Activated CD4-positive, alpha-beta T cell treated with anti-CD3 and anti-CD28 coated beads, Interleukin-2, amount 50 U/mL, for 24 hours (primary cell): ENCODE measurements at places on chromosomes 12 and 14.

DNA sequence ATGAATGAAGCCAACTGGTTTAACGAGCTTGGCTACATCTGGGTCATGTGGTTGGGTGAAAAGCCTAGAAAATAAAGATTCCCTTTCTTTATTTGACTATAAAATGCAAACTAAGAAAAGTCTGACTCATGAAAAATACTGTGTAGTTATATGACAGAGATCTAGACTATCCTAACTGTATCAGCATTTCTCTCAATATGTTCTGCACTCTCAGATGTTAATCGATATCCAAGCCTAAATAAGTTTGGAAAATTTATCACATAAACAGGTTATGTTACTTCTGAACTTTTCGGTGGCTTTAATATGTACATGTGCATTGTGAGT is 133.1 kb downstream of the DAAM1 start:
- no peak for DNase-seq

DNA sequence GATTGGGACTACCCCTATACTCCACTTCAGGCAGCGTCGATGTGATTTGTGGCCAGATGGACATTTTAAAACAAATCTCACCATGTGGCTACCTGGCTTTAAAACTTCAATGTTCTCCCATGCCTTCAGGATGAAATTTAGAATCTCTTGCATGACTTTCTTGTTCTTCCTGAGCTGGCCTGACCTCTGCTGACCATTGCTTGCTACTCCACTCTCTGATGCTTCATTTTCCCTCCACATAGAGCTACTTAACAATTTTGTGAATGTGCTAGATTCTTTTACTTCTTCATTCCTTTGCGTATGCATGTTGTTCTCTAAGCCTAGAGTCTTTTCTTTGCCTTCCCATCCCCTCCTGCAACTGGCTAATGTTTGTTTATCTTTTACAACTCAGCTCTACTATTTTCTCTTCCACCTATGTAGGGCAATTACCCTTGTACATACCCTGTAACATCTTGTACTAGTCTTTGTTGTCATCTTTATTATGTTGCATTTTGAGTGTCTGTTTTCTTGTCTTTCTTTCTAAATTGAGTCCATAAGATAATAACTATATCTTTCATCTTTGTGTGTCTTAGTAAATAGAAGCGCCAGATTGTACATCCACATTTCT is 41.2 kb downstream of the YLPM1 start:
- DNase-seq, result no peak

DNA sequence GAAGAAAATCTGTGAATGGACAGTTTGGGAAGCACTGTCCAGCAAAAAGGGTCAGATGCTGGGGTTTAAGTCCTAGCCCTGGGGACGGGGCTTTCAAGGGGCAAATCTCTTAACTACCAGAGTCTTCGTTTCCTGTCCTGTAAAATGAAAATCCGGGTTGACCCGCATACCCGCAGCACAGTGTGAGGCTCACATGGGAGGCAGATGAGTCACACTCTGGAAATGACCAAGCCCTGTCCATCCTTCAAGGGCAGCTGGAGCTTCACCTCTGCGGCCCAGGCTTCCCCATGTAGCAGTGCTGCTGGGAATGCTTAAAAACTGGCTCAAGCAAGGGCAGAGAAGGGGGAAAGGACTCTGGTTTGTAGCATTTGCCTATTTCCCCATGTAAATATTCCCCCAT is 19.0 kb downstream of the FAM181A start:
- DNase-seq, result no peak

DNA sequence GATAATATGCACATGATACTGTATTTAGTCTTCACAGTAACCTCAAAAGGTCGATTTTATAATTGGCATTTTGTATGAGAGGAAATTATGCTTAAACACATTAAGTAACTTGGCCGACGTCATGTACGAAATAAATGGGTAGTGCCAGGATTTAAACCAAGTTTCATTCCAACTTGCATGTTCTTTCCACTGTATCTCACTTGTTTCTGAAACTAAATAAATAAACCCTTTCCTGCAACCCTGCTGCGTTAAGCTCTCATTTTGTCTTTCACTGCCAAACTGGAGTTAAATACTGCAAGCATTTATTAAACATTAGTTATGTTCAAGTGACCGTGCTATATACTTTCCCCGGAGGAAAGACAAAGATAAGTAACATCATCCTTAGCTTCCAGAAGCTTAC is 293.9 kb upstream of the PRKD1 start:
- no peak for DNase-seq

DNA sequence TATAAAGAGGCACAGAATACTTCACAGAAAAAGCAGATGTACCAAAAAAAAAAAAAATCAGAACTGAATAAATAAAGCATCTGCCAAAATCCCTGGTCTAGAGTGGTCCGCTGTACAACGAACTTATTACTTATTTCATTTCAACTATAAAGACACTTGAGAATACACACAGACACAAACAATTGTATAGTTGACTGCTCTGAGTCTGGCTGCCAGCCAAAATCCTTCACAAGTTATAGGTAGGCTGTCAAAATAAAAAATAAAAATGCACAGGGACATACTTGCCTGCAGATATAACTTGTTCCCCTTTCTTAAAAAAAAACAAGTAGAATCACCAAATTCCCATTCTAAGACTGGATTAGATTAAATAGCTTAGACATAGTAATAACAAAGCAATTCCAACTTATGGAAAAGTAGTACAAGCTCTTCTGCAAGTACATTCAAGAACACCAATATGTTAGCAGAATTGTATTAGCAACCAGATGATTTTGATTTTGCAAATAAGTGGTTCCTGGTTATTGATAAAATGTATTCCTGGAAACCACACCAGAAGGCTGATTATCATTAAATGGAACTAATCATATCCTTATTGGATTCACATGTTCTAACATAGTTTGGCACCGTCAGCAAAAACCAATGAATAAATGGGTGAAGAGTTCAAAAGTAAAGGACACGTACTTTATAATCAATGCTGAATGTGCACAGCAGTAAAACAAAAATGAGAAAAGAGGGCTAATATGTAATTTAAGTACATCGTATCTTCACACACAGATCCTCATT is 248.5 kb downstream of the NELL2 start:
- DNase-seq, result no peak

- DNase-seq, result no peak
Observed at GRCh38 chr12:89486264-89486663, 38.3 kb downstream of the GALNT4 start.

GRCh38 chr12:4153343-4153892 is 120.1 kb upstream of the CCND2 start:
- no peak for DNase-seq

DNA sequence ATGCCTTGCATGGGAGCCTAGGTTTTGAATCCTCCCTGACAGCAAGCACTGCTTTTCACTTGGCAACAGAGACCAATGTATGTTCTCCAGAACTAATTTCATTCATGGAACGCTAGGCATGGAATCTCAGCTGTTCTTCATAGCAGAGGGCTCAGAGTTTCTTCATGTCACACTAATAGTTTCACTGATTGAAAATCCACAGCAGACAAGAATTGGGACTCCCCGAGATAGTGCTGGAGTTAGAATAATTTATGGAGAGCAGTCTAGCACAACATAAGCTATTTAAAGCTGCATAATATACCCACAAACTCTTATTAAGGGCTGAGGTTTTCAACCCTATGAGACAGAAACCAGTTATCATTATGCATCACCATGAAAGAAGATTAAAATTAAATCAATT is 342.5 kb downstream of the TMEM132D start:
- no peak for DNase-seq

DNA sequence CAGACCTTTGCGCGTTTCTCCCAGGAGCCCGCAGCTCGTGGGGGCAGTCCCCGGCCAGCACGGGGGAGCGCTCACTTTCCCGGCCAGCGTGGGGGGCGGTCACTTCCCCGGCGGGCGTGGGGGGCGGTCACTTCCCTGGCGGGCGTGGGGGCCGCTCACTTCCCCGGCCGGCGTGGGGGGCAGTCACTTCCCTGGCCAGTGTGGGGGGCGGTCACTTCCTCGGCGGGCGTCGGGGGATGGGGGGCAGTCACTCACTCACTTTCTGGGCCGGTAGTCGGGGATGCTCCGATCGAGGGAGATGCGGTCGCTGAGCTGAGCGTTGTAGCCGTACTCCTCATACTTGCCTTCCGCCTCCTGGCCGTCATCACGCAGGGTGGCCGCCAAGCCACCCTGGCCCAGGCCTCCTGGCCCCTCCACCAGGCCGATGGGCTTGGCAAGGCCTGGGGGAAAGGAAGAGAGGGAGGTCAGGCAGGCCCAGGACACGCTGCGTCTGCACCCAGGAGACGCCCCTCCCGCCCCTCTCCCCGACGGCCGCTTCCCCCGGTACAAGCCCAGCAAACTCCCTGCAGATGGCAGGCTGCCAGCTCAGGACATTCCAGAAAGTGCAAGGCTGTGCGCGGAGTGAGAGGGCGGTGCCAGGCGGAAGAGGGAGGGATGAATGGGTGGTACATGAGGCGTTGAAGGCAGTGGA is 43.3 kb downstream of the GALNT9 start:
- DNase-seq, result no peak

DNA sequence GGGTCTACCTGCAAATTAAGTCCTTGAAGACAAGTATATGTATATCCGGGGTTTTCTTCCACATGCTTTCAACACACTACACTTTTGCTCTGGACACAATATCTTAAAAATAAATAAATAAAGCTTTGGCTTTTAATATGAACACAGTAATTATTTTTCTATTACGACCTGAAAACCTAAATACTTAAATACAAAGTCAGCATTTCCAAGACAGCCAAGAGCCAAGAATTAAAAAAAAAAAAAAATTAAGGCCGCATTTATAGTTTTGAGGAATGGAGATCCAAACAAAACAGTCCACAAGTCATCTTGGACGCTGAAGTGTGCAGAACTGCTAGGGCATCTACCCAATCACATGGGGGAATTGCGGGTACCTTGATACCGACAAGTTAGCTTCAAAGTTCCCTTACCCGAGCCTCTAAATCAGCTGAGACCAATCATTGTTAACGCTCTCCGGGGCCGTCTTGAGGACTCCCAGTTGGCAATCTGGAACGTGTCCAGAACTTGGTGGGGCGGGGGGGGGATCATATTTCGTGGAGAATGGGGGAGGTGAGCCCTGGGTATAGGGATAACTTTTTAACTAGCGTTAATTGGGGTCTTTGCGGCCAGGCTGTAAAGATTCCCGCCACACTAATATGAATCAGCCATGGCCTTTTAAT is 731 bp upstream of the PCNX4 start:
- peak; percentile 13 for DNase-seq

- no peak for DNase-seq
Observed at GRCh38 chr12:98373025-98373554, 142.3 kb upstream of the TMPO start.

GRCh38 chr14:61547186-61548069 is 147.9 kb upstream of the HIF1A start:
- no peak for DNase-seq

DNA sequence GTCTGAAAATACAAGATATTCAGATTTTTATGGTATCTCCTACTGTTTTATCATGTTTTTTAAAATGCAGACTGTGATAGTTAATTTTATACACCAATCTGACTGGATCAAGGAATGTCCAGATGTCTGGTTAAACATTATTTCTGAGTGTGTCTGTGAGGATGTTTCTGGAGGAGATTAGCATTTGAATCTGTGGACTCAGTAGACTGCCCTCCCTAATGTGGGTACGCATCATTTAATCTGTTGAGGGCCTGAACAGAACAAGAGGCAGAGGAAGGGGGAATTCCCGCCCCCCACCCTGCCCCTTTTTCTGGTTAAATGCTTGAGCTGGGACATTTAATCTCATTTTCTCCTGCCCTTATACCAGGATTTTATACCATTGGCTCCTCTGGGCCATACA is 72.1 kb downstream of the AVPR1A start:
- no peak for DNase-seq

DNA sequence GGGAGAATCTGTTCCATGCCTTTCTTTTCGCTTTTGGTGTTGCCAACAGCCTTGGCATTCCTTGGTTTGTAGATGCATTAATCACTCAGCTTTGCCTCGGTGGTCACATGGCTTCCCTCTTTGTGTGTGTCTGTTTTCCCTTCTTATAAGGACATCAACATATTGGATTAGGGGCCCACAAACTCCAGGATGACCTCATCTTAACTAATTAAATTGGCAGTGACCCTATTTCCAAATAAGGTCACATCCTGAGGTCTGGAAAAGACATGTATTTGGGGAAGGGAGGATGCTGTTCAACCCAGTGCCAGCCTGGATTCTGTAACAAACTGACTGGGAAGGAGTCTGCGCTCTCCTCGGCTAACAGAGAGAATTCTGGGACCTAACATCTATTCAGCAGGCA is 365.7 kb upstream of the FKBP4 start:
- no peak for DNase-seq

DNA sequence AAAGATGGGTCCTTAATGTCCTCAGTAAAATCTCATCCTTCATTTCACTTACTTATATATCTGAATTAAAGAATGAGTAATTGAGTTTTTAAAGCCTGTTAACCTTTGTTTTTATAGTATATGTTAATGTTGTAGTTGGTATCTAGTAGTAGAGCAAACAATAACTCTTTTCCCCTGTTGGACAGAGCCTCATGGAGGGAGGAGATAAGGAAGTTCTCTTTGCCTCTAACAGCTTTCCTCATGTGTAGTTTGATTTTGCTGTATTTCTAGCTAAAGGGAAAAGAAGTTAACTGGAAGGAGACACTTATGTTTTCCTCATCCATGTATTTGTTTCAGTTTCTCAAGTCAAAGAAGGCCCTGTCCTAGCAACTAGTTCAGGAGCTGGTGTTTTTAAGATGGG is 55.3 kb downstream of the RAD52 start:
- DNase-seq, result no peak

GRCh38 chr12:105476616-105477015 is 146.1 kb downstream of the C12orf75 start:
- no peak for DNase-seq

DNA sequence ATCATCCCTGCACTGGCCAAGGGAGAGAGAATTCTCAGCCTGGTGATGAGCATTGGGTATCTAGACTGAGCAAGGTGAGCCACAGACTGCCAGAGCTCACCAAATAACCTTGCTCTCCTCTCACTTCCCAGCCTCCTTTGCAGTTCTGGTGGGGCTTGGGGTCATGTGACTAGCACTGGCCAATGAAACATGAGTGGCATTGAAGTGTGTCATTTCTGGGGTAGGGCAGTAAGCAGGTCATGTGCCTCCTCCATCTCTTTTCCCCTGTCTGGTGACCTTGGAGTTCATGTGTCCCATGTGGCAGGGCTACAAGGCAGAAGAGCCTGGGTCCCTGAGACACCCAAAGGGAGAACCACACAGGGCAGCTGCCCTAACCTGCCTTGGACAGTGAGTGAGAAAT is 3.6 kb upstream of the KRT72 start:
- DNase-seq, result no peak
